CD4-positive, alpha-beta memory T cell (primary cell): ENCODE measurements at places on chromosomes 13 and 19. TPM values are rescaled to one million over a fixed set of nuclear protein-coding genes. Genes with fewer than 3 reads are reported as not detected.

DNA sequence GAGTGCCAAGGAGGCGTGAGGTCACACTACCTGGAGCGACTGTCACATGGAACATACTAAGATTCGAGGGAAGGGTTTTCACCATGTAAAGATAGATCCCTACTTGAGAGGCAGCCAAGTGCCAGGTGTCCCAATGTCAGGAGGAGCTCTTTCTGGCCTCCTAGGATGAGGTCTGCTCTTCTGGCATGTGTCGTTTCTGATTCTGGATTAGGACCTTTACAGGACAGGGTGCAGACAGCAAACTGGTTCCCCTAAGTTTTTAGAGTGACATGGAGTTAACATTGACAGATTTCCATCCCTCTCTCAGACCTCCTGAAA is 75.3 kb downstream of the ZNF536 start:
- H3K36me3 ChIP-seq: no peaks in the 10 kb centered on the region
- no peaks in the 10 kb centered on the region for H3K4me1 ChIP-seq
- no peaks in the 10 kb centered on the region for H3K27me3 ChIP-seq
- no peak overlapping the region for H3K27ac ChIP-seq
- no peak for DNase-seq

GRCh38 chr19:38833092-38833425 is 1.5 kb upstream of the ECH1 start:
- peaks cover 22% of the 10 kb centered on the region for H3K4me1 ChIP-seq
- no peak overlapping the region for H3K27ac ChIP-seq
- no peak overlapping the region for H3K4me3 ChIP-seq

- no peak overlapping the region for H3K4me3 ChIP-seq
- no peak for DNase-seq
- H3K36me3 ChIP-seq: no peaks in the 10 kb centered on the region
- H3K27ac ChIP-seq: no peak overlapping the region
- H3K27me3 ChIP-seq: no peaks in the 10 kb centered on the region
Observed at GRCh38 chr19:15210323-15210781, 9.6 kb upstream of the NOTCH3 start.

DNA sequence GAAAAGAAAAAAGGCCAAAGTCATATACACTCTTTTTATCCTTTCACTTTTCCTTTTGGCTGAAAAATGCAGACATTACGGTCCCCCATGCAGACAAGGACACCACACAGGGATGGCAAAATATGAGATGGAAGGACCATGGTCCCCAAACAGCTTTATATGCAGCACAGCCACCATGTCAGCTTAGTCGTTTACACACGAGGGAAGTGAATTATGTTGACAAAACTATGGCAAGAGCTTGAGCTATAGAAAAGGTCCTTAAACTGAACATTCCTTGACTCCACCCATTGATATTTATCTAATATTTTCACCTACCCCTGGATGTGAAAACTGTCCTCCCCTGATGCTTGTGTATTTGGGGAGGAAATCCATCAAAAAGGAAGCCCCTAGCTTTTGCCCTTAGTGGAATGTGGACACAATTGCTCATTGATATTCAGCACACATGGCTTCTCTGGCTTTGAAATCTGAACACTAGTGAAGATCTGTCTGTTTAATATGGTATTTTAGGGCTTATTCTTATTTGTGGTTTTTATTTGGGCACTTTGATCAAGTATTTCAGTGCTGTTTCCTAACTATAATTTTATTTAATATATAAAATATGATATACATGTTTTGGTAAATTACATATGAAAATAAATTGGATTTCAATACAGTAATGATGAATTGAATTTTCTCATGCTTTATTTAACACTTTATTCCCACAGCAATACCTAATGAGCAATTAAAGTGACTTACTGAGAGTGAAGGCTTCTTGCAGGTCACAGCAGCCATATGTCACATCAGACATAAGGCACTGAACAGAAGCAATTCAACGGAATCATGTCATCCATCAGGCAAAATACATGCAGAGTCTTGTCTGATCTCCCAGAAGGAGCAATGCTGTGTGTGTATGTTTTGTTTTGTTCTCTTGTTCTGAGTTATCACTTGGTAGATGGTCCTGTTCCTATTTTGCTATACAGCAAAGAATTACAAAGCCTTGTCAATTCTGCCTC is 6.8 kb upstream of the GTF2F2 start:
- DNase-seq: no peak
- no peak overlapping the region for H3K27ac ChIP-seq
- H3K36me3 ChIP-seq: no peaks in the 10 kb centered on the region

DNA sequence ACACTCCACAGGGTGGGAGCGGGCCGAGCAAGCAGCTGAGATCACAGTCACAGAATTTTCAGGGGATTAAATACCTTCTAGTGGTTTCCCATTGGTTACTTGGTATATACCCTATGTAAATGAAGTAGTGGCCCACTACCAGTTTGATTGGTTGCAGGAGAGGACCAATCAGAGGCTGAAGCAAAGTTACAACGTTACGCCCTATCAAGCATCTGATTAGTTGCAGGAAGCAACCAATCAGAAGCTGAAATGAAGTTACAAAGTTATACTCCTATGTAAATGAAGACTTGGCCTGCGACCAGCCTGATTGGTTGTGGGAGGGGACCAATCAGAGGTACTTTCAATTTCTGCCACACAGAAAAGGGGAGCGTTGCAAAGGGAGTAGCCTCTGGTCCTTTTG is 474.0 kb downstream of the COG6 start:
- no peak overlapping the region for H3K4me3 ChIP-seq
- no peak for DNase-seq
- H3K4me1 ChIP-seq: peaks cover 21% of the 10 kb centered on the region

GRCh38 chr19:43774103-43774939 is 6.5 kb downstream of the KCNN4 start:
- no peak overlapping the region for H3K4me3 ChIP-seq
- H3K27ac ChIP-seq: no peak overlapping the region
- H3K27me3 ChIP-seq: no peaks in the 10 kb centered on the region

- H3K4me3 ChIP-seq: no peak overlapping the region
- H3K36me3 ChIP-seq: no peaks in the 10 kb centered on the region
- no peaks in the 10 kb centered on the region for H3K27me3 ChIP-seq
- no peak for DNase-seq
Observed at GRCh38 chr13:99870541-99870940, 101.0 kb downstream of the ZIC5 start.

DNA sequence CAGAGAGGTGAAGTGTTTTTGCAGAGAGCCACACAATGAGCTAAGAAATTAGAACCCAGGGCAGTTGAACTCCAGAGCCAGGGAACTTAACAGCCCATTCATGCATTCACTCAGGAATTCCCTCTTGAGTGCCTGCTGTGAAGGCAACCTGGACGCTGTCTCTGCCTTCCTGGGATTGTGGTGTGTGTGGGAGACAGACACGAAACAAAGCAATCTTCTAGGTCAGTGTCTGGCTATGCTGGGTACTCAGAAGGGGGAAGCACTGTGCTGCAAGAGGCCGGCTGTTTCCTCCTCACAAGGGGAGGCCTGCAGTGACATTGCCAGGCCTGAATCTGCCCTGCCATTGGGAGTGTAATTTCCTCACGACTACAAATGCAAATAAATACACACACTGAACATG is 9.7 kb downstream of the BCKDHA start:
- peaks cover 14% of the 10 kb centered on the region for H3K36me3 ChIP-seq
- DNase-seq: no peak
- no peak overlapping the region for H3K27ac ChIP-seq
- no peak overlapping the region for H3K4me3 ChIP-seq
- peaks cover 4% of the 10 kb centered on the region for H3K4me1 ChIP-seq

DNA sequence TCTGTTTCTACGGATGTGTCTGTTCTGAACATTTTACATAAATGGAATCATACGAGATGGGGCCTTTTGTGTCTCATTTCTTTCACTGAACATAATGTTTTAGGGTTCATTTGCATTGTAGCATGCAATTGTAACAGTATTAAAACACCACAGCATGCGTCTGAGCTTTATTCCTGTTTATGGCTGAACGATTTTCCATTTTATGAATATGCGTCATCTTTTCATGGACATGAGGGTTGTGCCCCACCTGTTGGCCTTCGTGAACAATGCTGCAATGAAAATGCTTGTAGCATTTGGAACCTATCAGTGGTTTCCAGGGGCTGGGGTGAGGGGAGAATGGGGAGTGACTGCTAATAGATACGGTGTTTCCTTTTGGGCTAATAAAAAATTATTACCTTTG is 5.1 kb downstream of the OR10H1 start:
- no peaks in the 10 kb centered on the region for H3K36me3 ChIP-seq
- no peaks in the 10 kb centered on the region for H3K27me3 ChIP-seq
- no peak overlapping the region for H3K27ac ChIP-seq
- H3K4me1 ChIP-seq: peaks cover 11% of the 10 kb centered on the region
- DNase-seq: no peak

GRCh38 chr13:97780486-97780885 is 173.0 kb upstream of the IPO5 start:
- no peaks in the 10 kb centered on the region for H3K27me3 ChIP-seq
- no peaks in the 10 kb centered on the region for H3K36me3 ChIP-seq
- H3K27ac ChIP-seq: no peak overlapping the region
- no peaks in the 10 kb centered on the region for H3K4me1 ChIP-seq
- no peak overlapping the region for H3K4me3 ChIP-seq
- no peak for DNase-seq

GRCh38 chr13:110412132-110412914 is 105.2 kb downstream of the COL4A2 start:
- H3K4me1 ChIP-seq: peaks cover 3% of the 10 kb centered on the region
- peaks cover 5% of the 10 kb centered on the region for H3K27me3 ChIP-seq
- H3K27ac ChIP-seq: no peak overlapping the region
- DNase-seq: peak; percentile 38

DNA sequence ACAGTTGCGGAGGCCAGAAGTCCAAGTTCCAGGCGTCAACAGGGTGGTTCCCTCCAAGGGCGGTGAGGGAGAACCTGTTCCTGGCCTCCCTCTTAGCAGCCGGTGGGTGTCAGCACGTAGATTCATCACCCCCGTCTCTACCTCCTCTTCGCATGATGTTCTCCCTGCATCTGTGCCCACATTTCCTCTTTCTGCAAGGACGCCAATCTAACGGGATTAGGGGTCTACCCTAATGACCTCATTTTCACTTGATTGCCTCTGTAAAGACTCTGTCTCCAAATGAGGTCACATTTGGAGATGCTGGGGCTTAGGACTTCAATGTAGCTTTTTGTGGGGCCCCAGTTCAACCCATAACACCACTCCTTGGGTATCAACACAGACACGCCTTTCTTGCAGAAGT is 38.5 kb downstream of the DPF1 start:
- H3K4me3 ChIP-seq: no peak overlapping the region
- no peaks in the 10 kb centered on the region for H3K27me3 ChIP-seq
- no peak overlapping the region for H3K27ac ChIP-seq
- H3K4me1 ChIP-seq: no peaks in the 10 kb centered on the region
- no peak for DNase-seq

SLC8A2 gene
- polyA plus RNA-seq: not detected

KLK6 gene
- polyA plus RNA-seq: not detected

PSG11 gene
- not detected for polyA plus RNA-seq
